ENCODE measurements at places on chromosomes 16 and 17.
A peak's percentile ranks its signal among the peaks of the same experiment; 100 is the strongest.

GRCh38 chr16:12486386-12486785 is 317.3 kb downstream of the CPPED1 start:
- no peak for DNase-seq

GRCh38 chr17:7110617-7111306 is 3.9 kb downstream of the ASGR2 start:
- DNase-seq: no peak

DNA sequence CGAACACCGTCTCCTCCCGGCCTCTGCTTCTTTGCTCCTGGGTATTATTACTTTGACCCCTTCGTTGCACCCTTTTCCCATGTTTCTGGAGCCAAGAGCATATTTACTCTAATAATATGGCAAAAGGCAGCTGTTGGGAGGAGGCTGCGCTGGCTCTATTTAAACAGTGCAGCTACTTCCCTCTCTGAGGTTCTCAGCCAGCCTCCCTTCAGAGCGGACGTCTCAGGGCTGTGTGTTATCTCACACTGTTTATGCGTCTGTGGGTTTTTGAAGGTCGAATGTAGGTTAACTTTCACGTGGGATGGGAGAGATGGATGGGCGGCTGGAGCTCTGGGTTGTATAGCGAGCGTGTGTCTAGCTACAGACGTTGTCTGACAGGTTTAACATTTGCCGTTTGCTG is 45.3 kb downstream of the COX4I1 start:
- DNase-seq: no peak

GRCh38 chr17:44997733-44998520 is 29.8 kb upstream of the C1QL1 start:
- DNase-seq: no peak

- no peak for DNase-seq
Observed at GRCh38 chr16:57676553-57677085, 8.5 kb downstream of the ADGRG3 start.

- DNase-seq: no peak
Observed at GRCh38 chr17:77485089-77485833, 344.5 kb downstream of the SEC14L1 start.

DNA sequence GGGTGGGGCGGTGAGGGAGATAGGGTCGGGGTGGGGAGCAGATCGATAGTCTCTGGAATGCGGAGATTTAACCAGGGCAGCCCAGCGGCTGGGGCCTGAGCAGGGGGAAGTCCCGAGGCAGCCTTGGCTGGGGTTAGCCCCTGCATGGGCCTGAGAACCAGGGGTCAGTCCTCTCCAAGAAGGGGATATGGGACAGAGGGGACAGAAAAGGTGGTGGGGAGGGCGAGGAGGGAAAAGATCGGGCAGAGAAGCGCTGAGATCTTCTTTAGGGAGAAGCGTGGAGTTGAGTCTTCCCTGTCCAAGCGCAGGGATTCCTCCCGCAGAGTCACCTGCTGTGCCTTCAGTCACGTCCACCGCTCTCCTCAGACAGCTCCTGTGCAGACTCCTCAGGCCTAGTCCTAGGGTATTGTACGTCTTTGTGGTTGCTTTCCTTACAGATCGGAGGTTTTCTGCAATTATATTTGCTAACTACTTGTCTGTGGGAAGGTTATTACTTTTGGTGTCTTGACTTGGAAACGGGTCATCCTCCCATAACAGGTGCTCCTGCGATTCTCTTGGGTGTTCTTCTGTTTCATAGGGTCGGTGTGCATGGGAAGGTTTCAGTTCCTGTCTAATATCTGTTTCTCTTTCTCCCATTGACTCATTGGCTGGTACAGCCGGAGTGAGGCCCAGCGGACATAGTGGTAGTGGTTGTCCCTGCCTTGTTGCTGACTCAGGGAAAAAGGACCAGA is 952 bp downstream of the CD300A start:
- DNase-seq: no peak

- peak; percentile 42 for DNase-seq
Observed at GRCh38 chr17:78925234-78925633, at the start of gene TIMP2. TSS of gene TIMP2 (minus strand) at chr17:78925387. CDS start at chr17:78925088, 299 bp downstream.

DNA sequence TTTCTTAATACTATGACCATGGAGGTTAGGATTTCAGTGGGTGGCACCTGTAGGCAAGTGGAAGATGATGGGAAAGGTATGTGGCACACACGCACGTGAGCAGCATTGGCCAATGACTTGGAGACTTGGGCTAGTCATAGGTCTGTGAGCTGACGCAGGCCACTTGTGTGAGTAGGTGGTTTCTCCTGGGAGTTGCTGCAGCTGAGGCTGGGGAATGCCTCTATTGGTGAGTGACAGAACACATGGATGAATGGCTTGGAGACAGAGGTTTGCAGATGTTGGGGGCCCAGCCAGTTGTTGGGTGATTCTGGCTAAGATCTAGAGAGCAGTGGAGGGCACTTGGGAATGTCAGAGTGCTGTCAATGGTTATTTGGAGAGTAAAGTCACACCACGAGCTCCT is 64.1 kb downstream of the MARF1 start:
- DNase-seq: no peak

DNA sequence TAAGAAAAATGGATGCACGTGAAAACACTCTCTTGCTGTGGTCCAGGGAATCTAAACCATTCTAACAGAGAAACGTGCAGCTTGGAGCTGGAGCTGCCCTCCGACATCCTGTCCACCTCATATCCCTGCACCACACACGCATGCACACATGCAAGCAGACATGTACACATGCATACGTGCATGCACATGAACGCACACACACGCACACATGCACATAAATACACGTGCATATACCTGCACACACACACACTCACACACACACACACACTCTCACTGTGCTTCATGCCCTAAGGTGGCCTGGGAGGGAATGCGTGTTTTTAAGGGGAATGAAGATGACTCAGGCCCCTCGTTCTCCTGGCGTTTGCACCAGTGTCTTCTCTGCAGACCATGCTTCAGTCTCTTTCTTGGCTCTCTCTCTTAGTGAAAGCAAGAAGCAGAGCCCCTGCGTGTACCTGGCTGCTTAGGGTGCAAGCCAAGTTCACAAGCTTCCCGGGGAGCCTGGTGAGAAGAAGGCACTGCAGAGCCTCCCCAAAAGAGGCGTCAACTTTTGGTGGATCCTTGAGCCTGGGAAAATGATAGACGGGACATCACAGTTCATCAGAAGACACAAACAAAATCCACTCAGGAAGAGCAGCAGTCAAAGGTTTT is 72.8 kb downstream of the GOSR1 start:
- DNase-seq: no peak

DNA sequence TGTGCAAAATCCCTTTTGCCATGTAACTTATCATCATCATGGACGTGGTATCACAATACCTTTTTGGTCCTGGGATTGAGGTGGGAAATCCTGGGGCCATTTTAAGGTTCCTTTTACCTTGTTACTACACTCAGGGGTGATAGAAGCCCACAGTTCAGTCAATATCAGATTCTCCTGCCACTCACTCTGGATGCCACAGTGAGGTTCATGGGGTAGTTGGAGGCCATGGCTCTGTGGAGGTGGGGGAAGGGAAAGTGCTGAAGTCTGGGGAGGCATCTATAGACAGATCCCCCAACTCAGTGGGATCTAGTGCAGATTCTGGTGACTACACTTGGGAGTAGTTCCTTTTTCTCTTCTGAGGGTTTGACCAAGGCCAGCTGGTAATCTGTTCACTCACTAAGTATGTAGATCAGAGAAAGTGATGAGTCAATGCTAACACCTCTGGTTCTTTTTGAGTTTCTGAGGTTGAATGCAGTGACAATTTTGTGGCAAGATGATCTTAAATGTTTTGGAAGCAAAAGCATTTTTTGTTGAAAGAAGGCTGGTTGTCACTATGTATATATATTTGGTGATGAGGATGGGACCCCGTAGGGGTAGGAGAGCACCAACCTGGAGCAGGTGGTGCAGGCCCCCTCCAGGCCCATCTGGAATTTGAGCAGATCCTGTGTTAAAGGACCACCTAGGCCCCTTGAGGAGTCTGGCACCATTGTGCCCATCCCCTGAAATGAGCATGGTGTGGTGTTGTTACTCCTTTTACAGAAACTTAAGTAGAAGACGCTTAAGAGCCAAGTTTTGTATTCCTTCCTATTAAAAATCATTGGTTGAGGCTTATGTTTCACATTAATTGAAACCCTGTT is 18.8 kb upstream of the IRF8 start:
- DNase-seq: no peak

DNA sequence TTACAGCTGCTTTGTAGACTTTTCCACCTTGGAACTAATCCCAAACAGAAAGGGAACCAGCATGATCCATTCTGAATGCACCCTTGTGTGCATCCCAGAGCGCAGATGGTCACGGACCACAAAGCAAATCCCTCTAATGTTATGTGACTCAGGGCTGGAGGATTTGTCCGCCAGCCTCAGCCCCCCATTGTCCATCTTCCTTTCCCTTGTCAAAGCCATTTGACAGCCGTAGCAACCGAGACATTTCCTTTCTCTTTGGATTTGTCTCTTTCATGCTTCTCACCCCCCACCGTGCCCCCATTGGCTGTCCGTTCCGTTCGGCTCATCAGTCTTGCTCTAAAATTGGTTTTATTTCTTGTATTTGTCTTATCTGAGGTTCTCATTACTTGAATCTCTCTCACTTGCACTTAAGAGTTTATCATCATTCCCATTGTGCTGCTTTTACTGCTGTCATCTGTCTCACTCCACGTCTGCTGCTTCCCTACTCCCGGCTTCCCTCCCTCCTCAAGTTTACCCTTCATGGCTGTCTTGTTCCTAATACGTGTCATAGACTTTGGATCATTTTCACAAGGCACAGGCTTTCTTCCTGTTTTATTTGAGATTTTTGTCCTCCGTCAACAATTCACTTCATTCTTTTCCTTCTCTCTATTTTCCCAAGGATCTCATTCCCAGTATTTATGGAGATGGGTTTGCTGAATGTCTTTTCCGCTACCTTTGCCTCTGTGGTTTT is 163.4 kb upstream of the ERCC4 start:
- no peak for DNase-seq

- no peak for DNase-seq
Observed at GRCh38 chr17:47620503-47621245, 29.0 kb upstream of the KPNB1 start.

- DNase-seq: no peak
Observed at GRCh38 chr16:23587726-23588125, 8.4 kb downstream of the NDUFAB1 start.

DNA sequence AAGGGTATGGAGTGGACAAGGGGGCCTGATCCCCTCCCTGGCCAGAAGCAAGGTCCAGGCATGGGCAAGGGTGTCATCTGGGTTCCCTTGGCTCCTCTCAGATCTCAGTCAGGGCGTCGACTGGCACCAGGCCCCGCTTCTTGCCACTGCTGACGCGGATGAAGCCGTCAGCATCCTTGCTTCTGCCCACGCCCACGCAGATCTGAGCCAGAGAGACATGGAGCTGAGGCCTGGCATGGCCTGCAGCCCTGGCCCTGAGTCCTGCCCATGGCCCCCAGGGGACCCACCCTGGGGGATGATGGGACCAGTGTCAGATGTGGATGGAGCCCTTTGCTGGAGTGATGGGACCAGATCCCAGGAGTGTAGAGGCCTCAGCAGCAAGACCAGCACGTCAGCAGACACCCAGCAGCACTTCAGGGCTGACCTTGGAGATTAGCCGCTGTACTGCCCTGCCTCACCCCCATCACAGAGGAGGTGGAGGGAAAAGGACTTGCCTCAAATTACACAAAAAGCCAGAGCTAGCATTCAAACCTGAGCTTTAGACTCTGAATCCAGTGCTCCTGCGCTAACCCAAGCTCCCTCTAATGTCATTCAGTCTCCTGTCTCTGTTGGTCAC is 12.2 kb downstream of the RPL19 start:
- no peak for DNase-seq

DNA sequence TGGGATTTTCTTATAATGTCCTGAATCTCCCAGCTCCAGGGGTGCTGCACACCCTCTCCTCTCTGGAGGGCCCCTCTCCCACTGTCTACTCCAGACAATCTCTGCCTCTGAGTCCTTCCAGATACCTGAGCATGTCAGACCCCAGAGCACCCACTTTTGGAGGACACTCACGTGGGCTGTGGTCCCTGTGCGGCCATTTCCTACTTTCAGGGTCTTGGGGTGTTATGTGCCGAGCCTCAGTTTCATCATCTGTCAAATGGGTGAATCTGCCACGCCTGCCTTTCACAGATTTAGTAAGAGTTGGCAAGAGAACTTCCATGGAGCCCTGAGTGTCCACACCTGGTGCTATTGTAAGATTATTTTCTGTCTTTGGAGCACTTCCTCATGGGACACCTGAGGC is 3.7 kb upstream of the FOXL1 start:
- DNase-seq: no peak

DNA sequence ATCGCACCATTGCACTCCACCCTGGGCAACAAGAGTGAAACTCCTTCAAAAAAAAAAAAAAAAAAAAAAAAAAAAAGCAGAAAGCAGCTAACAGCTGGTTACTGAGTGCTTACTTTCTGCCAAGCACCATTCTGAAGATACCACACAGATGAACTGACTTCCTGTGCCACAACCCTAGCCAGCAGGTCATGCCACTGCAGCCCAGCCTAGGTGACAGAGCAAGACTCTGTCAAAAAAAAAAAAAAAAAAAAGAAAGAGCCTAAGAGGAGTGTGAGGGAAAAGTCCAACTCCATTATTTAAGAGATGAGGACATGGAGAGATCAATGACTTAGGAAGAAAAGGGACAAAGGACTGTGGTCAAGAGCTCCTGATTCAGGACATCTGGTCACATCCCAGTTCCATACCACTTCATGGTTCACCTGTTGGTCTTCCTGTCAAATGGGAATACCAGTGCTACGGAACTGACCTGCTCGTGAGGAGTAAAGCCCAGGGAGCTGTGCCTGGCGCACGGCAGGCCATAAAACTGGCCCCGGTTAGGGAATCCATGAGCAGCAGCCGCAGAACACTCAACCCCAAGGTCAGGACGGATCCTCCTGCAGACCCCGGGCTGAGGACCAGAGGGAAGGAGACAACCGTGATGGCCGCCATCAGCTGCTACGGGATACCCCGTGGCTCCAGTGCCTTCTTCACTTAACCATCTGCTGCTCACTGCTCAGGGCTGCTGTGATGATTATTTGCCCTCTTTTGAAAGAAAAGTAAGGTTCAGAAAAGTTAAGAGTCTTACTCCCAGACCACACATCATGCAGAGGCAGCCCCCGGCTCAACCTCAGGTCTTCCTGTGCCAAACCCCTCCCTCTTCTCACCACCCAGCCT is 950 bp downstream of the KLHDC4 start:
- DNase-seq: no peak

DNA sequence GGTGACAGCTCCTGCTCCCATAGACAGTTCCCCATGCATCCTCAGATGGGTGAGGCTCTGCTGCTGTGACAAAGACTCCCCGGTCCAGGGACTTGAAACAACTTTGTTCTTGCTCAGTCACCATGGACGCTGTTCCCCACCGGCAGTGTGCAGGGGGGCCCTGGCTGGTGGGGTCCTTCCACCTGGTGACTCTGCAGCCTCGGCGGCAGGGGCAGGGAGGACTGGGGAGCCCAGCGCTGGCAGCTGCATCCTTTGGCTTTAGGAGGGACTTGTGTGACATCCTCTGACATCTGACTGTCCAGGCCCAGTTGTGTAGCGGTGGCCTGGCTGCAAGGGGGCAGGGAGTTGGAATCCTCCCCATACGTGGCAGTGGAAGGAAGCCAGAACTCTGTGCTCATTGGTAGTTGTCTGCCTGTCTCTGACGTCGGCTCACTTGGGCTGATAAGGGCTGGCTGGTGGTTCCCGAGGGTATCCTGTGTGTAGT is 107.3 kb downstream of the CMIP start:
- no peak for DNase-seq
